SW 1271 (cell line): ENCODE measurements at places on chromosomes 3 and 15.

DNA sequence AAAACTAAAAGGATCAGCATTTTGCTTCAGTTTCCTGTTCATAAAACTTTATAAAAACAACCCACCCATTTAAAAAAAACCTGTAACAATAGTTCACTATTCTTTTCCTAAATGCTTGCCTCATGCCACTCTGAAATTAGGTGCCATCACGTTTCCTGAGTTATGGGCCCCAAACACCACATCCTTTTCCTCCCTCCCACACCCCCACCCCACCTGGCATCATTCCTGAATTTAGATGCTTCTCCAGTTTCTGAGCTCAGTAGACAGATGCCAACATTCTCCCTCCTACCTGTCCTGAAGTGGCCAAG is 11.9 kb upstream of the ARHGEF3 start:
- no peak for DNase-seq

- DNase-seq = no peak
Observed at GRCh38 chr3:133575086-133575485, 1.6 kb downstream of the CDV3 start.

DNA sequence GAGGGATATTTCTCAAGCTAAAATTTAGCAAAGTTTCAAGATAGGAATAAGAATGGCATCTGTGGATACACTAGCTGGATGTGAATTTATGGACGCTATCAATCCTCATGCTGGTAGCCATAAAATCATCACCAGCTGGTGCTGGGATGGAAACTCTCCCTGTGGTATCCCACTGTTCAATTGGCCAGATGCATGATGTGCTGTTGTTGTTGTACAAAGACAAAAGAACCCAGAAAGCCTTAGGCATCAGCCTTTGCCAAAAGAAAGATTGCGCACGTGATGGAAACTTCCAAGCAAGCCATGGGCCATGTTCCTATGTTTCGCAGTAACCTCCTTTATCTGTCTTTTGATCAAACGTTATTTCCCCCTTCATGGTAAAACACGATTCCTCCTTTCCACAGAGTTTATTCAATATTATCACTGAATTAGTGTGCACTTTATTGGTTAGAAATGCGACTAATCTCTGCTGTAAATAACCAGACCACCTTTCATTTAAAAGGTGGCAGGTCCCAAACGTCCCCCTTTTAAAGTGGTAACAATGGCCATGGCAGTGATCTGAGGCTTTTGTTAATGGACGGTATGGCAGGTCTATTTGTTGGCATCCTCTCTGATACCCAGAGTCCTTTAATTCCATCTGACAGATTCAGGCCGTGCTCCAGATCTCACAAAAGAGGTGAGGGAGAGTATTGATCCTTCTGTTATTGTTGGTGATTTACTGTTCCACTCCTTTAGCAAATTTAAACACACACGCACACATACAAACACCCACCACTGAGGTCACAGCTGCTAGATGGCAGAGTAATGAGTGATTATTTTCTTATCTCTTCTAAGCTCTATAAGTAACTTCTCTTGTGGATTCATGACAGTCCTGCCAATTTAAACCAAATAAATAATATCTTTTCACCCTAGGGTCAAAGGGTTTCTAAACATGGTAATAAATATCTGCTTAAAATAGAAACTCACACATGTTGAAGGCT is 291.2 kb upstream of the KCNMB2 start:
- DNase-seq = no peak

DNA sequence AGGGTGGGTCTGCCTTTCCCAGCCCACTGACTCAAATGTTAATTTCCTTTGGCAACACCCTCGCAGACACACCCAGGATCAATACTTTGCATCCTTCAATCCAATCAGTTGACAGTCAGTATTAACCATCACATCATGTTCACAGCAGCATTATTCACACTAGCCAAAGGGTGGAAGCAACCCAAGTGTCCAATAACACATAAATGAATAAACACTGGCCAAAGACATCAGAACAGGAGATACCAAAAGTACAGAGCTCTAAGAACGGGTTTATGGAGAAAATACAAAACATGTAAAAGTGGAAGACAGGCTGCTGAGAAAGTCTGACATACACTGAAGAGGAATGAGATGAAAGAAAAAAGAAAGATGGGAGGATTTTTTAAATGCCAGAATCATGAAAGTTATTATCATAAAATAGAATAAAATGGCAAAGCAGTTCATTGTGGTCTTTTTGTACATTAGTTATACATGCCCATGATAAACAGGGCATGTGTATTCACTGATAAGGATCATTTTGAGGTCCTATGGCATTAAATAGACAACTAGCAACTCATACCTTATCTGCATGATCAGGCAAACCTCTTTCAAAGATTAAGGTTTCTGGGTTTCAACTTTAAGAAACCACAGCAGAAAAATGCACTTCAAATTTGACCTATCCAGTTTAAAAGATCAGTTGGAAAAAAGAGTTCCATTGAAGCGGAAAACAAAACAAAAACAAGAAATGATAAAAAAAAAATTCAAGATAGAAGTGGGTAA is 22.9 kb downstream of the DNAAF4 start:
- no peak for DNase-seq

DNA sequence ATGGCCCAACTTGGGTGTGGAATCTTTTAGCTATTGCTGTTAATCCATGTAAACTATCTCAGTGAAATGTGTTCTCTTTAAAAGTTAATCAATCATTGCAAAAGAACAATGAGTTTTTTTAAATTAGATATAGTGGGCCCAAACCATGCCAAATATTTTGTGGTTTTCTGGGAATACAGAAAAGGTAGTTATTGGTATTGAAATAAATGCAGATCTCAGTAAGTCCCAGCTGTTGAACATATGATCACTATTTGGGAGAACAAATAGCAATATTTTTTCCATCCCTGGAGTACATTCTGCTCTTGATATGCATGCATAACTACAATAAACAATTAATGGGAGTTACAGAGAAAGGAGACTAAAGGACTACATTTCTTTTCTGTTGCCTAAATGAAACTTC is 36.0 kb upstream of the LEKR1 start:
- no peak for DNase-seq

GRCh38 chr3:19662486-19662885 is 271.5 kb downstream of the EFHB start:
- DNase-seq = no peak

- DNase-seq = no peak
Observed at GRCh38 chr15:80939216-80939615, 50.4 kb downstream of the MESD start.

- DNase-seq = no peak
Observed at GRCh38 chr3:33023176-33024136, 72.0 kb downstream of the CCR4 start.

DNA sequence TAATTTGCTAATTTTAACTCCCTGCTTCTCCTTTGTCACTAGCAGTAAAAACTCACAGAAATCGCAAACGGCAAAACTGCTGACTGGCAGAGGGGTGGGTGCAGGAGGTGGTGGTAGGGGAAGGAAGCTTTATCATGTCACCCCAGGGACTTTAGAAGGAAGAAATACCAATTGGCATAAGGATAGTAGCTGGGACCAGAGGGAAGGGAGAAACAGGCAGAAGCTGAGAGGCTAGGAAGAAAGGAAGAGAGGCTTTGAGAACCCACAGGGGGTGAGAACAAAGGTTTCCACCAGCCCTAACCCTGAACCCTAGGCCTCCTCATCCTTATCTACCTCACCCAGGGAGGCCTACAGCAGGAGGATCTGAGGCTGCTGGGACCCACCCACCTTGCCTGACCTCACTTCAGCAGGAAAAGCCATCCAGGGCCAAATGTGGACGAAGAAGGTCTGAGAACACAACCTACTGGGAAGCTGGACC is 10.7 kb downstream of the ITGB5 start:
- no peak for DNase-seq

DNA sequence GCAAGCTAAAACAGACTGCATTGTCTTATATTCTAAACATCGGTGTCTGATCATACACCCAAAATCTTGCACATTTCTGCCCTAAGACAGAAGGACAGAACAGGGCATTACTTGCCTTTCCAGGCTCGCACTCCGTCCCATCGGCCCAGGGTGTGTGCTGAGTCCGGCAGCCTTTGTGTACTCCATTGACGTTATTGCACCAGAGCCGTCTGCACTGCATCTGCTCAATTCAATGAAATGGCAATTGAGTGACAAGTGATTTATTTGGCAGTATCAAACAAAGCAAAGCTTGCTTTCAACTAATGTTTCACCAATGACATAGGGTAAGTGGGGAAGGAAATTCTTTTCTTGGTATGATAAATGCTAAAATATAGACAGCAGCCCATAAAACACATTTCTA is 40.0 kb downstream of the ADAMTS9 start:
- no peak for DNase-seq

DNA sequence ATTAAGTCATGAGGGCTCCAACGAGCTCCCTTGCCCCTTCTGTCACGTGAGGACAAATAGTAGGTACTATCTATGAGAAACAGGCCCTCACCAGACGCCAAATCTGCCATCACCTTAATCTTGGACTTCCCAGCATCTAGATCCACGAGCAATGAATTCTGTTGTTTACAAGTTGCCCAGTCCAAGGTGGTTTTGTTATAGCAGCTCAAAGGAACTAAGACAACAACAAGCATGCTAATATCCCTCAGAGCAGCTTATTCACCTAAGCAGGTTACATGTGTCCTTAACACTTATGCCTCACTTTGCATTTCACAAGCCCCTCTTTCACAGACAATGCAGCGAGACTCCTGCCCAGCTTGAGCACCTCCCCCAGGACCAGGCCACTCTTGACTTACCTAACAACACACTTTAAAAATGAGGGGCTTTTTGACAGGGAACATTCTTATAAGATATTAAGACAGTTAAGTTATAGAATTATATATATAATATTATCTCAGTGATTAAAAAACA is 219.5 kb downstream of the PLCH1 start:
- DNase-seq = no peak

GRCh38 chr3:38618343-38618742 is 31.1 kb downstream of the SCN5A start:
- DNase-seq = no peak

- no peak for DNase-seq
Observed at GRCh38 chr3:43023066-43023465, 44.0 kb downstream of the GASK1A start.

DNA sequence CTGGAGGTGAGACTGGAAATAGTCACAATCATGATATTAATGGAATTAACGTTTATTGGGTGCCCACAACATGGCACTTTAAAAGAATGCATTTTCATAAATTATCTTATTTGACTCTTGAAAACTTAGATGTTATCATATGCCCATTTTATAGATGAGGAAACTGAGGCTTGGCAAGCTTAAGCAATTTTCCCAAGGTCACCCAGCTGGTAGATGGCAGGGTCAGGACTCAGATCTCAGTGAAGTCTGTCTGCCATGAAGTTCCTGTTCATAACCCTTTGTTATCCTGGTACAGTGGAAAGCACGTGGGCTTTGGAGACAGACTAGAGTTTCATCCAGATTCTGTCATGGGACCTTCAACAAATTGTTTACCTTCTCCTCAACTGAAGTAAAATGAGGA is 174.6 kb upstream of the NR2E3 start:
- no peak for DNase-seq

- no peak for DNase-seq
Observed at GRCh38 chr15:82048811-82049210, 3.0 kb upstream of the MEX3B start.

GRCh38 chr15:82043130-82043673 is 2.6 kb downstream of the MEX3B start:
- DNase-seq = no peak

GRCh38 chr3:66083096-66083678 is 44.5 kb upstream of the MAGI1 start:
- no peak for DNase-seq

GRCh38 chr3:136929977-136930670 is 27.7 kb upstream of the IL20RB start:
- DNase-seq = no peak

DNA sequence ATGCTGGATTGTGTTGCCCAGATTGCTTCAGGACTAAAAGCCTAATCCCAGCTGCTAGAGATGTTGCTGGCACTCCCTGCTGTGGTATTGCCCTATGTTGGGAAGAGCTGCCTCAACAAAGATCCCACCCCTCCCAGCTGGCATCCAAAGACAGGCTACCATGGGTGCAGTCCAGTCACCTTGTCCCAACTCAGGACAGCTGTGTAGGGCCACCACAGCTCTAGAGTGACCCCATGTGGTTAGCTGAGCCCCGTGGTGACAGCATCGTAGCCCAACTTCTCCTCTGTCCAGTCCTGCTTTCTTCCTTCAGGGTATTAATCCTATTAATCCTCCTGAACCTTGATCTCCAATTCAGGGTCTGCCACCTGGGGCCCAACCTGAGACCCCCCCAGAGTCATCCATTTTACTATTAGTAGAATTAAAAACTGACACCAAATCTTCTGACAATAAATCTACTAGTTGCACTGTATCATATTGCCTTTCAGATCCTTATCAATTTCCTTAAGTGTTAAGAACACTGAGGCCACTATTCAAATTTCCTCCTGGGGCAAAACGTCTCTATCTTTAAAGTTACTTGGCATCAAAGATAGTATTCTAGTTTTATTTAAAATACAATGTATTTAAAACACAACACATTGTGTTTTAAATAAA is 83.5 kb downstream of the AQP9 start:
- no peak for DNase-seq

- DNase-seq = no peak
Observed at GRCh38 chr15:58232281-58233065, 94.3 kb downstream of the AQP9 start.

DNA sequence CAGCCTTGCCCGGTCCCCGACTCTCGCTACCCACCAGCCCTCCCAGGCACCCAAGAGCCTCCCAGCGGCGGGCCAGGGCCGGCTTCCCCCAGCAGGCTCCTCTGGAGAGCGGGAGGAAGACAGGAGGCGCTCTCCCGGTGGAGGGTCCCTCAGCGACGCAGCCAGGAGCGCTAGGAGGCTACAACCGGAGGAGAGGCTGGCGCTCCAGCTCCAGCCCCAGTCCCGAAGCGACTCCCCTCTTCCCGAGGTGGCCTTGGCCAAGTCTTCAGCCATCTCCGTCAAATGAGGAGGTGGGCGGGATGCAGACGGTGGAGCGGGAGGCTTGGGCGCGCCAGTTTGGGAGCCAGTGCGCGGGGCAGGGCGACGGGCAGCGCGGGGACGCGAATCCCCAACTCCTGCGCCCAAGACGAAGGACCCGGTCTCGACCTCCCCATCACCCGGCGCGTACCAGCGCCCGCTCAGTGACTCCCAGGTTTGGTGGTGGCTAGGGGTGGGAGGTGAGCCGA is 722 bp downstream of the CHRNA3 start:
- no peak for DNase-seq

DNA sequence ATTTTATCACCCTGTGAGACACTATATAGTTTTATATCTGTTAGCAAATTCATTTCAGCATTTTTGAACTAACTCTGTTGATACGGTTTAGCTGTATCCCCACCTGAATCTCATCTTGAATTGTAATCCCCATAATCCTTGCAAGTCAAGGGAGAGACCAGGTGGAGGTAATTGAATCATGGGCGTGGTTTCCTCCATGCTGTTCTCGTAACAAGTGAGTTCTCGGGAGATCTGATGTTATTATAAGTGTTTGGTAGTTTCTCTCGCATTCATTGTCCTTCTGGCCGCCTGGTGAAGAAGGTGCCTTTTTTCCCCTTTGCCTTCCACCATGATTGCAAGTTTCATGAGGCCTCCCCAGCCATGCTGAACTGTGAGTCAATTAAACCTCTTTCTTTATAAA is 53.2 kb upstream of the TMC3 start:
- no peak for DNase-seq

GRCh38 chr3:54536450-54536849 is 391.4 kb downstream of the LRTM1 start:
- DNase-seq = no peak

GRCh38 chr3:150826466-150827282 is 63.7 kb upstream of the SIAH2 start:
- DNase-seq = no peak

- DNase-seq = no peak
Observed at GRCh38 chr3:127044996-127045395, 62.1 kb downstream of the PLXNA1 start.

GRCh38 chr3:98766924-98767323 is 3.8 kb downstream of the ST3GAL6 start:
- no peak for DNase-seq
